Nucleus accumbens (tissue), 56 donors: ENCODE measurements at places on chromosomes 3 and 15.

GRCh38 chr3:112010636-112011035 lies 11.9 kb downstream of the TAGLN3 start:
- no peak for DNase-seq

DNA sequence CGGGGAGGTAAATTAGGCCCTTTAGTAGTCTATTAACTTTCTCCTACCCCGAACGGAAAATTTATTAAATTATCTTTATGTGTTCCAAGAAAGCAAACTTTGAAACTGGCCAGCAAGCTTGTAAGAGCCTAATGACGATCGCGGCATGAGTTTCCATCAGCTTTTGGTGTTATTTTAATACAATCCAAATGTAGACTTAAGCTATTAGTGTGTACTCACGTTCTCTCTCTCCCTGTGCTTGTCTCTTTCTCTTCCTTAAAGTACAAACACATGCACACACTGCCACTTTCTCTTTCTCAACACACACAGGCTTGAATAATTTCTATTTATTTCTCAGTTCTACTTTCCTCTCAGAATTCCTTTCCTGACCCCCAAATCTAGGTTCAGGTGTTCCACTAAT lies 108.8 kb upstream of the MME start:
- DNase-seq = no peak

DNA sequence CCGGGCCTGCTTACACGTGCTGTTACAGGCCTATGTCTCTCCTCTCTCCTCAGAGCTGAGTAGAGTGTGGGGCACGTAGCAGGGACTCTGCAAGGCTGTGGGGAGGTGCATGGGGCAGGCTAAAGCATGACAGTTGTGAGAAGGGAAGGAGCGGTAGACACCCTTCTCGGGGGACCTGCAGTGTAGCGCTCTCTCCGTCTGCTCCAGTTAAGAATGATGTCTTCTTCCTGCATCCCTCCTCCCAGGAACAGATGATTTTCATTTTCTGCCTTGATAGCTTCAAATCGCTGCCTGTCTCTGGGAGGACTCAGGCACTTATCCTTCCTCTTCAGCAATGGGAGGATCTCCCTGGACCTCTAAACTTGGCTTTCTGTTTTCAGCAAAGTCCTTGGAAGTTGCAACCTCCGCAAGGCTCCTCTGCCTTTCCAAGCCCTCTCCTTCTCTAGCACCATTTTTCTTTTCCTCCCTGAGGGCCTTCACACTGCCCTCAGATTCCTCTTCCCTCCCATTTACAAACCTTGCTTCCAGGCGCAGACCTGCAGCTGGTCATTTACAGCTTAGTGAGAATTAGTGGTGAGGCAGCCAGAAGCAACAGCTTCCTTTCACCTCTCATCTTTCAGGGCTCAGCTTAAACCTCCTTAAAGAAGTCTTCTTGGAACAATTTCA lies 23.4 kb upstream of the TLE3 start:
- no peak for DNase-seq

DNA sequence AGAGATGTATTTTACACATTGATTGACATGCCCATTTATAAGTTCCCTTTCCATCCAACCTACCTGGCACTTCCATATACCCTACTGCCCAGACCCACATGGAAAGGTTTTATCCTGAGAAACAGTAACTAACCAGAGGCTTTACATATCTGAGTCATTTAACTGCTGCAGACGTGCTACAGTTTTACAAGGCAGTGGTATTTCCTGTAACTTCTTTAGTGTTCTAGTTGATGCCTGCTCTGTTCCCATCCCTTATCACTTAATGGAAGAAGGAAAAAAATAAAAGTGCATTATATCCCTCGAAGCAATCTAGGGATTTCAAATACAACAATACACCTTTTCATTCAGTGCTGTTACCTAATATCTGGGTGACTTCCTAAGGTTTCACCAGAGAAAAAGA lies 107.1 kb downstream of the TMCO5A start:
- no peak for DNase-seq

- no peak for DNase-seq
Measured at GRCh38 chr15:73869216-73869995, 4.0 kb upstream of the TBC1D21 start.

GRCh38 chr3:195284842-195285241 lies 13.9 kb upstream of the XXYLT1 start:
- DNase-seq = no peak

DNA sequence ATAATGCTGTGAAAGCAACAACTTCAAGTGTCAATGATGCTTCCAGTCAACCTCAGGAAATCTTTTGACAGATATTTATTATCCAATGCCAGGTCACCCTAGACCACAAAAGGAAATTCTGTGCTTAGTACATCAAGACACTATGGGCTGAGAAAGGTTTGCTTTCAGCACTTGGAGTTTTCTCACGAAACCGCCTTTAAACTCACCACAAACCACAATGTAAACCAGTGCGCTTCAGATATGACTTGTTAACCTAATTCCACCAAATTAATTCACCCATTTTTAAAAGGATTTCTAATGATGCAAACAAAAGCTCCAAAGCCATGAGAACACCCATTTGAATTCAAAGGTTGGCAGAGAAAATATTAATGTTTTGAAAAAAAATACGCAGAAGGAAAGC lies 292.9 kb upstream of the NR2F2 start:
- DNase-seq = no peak

GRCh38 chr15:86080302-86080701 lies 631 bp downstream of the AGBL1 start:
- DNase-seq = no peak

DNA sequence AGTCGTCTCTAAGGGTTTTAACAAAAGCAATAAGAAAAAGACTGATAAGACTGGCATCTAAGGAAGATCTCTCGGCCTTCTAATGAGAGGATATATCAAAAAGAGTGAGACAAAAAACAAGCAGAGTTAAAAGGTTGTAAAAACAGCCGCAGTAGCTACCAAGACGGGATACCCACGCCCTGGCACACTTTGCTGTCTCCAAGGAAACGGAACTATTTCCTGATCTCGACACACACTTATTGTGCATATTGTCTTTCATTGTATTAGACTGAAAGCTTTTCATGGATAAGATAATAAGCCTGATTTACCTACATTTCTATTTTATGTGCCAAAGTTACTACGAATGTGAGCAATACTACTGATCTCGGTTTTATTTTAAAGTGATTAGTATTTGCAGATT lies 161.5 kb upstream of the MCTP2 start:
- DNase-seq = no peak

DNA sequence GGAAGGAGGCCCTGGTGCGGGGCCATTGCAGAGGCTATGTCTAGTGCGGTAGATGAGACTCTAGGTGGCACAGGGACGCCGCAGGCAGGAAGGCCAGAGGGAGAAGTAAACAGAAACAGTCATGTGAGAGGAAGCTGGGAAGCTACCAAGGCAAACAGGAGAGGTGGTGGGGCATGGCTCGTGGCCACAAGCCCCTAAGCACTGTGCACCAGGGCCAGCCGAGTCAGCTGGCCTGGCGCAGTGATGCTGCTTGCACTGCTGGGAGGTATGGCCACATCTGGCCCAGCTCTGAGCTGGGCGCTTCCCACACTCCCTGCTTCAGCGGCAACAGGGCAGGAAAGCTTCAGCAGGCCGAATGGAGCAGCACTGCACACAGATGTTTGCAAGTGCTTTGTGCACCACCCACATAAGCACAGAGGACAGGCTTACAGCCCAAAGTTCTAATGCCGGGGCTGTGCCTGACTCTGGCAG lies 76.6 kb downstream of the SRGAP3 start:
- peak; percentile 29 for DNase-seq

DNA sequence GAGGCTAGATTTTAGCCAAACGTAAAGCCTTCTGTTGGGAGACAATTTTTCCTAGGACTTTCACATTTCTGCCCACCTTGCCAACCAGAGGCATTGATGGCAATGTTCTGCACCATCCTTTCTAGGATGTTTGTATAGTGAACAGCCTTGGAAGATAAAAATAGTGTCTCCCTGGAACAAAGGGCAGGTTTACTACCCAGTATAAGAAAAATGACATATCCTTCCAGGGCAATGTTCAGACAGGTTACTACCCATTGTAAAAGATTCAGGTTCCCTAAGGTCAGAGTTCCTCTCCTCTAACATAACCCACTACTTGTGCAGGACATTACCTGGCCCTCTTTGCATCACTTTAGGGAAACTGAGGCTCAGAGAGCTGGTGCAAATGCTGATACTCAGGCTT lies 248.2 kb upstream of the VEPH1 start:
- DNase-seq = no peak

GRCh38 chr3:178778589-178778988 lies 242.4 kb downstream of the KCNMB2 start:
- no peak for DNase-seq

- DNase-seq = no peak
Measured at GRCh38 chr15:71501344-71502076, 308.8 kb upstream of the NR2E3 start.

- DNase-seq = no peak
Measured at GRCh38 chr3:114506591-114507300, 212.9 kb downstream of the TIGIT start.

DNA sequence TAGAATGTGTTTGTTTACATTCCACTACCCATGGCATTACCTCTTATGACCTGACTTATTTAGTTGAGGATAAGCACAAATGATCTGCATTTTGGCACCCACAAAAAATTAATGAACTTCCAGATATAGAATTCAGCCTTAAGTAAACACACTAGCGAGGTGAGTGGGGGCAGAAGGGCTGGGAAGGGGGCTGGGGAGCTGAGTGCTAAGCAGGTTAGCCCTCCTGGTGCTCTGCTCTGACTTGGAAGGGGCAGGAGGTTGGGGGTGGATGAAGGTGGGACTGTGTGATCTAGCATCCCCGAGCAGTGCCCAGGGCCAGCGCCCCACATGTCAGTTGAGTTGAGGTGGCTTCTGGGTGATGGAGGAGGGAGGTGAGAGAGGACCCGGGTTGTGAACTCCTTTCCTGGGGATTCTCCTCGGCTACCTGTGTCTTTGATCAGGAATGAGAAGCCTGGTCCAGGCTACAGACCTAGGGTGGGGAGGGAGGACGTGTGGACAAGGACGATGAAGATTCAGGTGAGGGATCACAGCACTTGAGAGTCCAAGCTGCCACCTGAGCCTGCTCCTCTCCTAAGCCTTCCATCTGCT lies 178.6 kb upstream of the SMAD3 start:
- DNase-seq = no peak

DNA sequence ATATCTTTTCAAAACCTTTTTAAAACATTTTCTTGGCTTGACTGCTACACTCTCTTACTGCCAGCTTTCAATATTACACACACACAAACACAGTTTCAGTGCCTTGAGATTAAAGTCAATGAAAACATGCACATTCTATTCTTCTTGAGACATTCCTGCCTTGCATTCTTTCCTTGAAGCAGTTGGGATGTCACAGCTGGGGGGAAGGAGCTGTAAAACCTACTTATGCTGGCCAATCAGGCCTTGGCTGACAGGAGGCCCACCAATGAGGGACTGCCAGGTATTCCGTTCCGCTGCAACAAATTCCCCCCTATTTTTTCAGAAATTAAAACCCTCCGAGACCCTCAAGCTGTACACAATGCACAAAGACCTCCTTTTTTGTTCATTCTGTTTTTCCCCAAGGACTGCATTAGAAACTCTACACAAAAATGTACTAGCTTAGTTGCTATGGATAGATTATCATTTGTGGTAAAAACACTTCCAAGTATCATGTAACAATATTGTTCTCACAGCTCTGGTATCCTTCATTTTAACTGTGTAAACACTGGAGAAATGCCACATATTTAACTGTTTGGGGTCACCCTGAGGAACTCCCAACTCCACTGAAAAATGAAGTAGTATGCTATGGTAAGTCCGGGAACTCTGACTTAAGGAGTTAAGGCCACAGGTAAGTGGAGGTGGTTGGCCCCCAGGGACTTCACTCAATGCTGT lies 18.5 kb downstream of the FSTL1 start:
- DNase-seq = no peak

DNA sequence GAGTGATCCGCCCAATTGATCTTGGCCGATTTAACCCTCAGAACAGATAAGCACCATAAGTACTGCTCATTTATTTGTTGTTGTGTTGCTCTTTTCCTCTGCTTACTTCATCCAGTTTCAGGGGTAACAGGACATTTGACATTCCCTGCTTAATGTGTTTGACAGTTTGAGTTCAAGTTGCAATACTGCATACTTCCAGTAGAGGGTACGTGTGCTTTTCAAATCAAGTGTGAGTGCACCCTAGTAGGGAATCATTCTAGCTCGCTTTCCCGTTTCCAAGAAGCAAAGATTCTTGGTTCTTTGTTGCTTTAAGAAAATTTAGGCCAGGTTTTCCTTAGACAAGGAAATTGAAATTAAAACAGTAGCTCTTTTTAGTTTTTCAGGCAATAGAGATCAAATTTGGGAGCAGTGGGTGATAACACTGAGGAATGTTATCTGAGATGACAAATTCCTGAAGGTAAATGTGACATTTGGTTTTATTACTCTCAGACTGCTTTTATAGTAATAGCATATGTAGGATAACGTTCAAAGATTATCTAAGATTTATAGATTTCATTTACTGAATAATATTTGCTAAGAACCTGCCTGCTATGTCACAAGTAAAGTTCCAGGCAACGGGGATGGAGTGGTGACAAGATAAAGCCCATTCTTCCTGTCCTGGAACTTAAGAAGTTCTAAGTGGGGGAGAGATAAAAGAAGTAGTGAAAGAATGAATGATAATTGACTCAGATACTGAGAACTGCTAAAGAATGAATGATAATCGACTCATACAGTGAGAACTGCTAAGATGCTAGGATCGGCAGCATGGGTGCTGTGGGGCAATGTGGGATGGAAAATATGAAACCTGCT lies 73.3 kb downstream of the SYNPR start:
- DNase-seq = no peak

DNA sequence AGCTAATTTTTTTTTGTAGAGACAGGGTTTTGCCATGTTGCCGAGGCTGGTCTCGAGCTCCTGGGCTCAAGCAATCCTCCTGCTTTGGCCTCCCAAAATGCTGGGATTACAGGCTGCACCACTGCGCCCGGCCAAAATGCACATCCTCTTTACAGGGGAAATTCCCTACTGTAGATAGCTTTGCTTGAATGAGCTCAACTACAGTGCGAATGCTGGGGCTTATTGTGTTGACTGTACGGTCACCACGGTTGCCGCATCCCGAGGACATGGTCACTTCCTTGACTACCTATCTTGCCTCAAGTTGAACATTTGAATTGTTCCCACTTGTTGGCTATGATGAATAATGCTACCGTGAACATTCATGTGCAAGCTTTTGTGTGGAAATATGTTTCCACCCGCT lies 5.3 kb upstream of the MTFMT start:
- no peak for DNase-seq

GRCh38 chr3:157526036-157526435 lies 22.8 kb upstream of the VEPH1 start:
- DNase-seq = no peak

GRCh38 chr3:32313723-32314473 lies 75.4 kb downstream of the CMTM8 start:
- DNase-seq = no peak
